ENCODE measurements at places on chromosomes 3 and 15.

- no peak for DNase-seq
Observed at GRCh38 chr3:129628169-129628522, 21.7 kb upstream of the PLXND1 start.

DNA sequence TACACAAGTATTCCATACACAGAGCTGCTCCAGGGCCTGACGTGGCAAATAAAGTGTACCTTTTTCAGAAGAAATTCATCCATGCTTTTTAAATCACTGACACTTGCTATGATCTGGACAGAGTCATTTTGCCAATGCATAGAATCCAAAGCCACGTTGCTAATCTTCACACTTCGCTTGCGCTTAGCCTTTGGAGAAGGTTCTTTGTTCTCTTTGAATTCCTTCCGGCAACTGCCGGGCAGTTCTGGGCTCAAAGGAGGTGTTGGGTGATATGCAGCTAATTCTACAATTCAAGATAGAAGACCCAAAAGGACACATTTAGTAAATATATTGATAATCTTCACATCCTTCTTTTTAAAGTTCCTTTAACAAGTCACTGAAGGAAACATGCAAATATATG is 69.9 kb downstream of the NR2E3 start:
- DNase-seq = no peak

DNA sequence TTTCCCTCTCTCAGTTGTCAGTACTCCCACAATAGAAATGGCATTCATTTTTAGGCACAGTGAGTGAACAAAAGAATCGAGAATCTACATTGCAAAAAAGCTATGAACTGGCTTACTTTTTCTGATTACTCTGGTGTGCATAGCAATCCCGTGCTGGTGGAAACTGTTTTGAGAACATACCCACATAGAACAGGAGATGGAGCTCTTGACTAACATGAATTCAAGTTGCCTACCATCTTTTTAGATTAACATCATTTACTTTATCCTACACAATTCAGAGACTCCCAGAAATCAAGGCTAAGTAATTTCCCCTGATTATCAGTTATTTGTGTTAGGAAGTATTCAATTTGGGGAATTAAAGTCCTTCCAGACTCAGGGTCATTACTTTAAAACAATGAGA is 326.6 kb downstream of the ARPP21 start:
- DNase-seq = peak; percentile 46

- DNase-seq = peak; percentile 91
Observed at GRCh38 chr15:40279437-40280141, 3.3 kb downstream of the ANKRD63 start.

- DNase-seq = no peak
Observed at GRCh38 chr3:131796558-131797198, 238.1 kb downstream of the CPNE4 start.

- DNase-seq = no peak
Observed at GRCh38 chr3:156614642-156615511, 59.5 kb upstream of the TIPARP start.

GRCh38 chr15:38335116-38335515 is 82.5 kb downstream of the SPRED1 start:
- DNase-seq = no peak

DNA sequence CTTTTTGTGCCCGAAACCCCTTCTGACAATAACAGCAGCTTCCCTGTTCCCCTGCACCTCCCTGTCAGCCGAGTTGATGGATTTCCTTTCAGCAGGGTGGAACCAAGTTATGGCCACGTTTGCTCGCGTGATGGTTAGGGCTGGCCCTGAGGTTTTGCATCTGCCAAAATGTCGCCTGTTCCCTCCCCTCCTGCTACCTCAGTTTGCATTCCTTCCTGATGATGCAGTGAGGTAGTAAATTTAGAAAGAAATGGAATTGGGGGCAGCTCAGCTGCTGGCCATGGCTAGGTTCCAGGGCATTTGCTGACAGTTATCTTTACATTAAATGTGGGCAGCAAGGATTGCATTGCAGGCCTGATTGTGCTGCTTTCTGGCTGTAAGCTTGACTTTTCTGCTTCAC is 13.2 kb downstream of the LIMD1 start:
- no peak for DNase-seq

- peak; percentile 41 for DNase-seq
Observed at GRCh38 chr3:11510356-11510755, 133.4 kb downstream of the VGLL4 start.

- DNase-seq = no peak
Observed at GRCh38 chr3:126955004-126955790, 27.7 kb upstream of the PLXNA1 start.

DNA sequence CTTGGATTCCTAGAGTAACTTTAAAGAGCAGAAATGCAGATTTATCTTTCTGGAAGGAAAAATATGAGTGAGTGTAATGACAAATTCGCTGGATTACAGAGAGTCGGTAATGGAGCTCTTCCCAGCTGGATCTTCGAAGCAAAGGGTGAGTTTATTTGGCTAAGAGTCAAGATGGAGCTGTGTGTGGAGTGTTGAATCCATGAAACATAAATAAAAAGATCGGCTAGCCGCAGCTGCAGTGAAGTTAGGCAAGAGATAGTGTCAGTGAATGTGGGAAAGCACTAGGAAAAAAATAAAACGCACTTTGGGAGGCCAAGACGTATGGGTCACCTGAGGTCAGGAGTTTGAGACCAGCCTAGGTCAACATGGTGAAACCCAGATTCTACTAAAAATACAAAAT is 10.3 kb downstream of the NAALADL2 start:
- no peak for DNase-seq

GRCh38 chr15:68877626-68878025 is 52.7 kb upstream of the SPESP1 start:
- no peak for DNase-seq

DNA sequence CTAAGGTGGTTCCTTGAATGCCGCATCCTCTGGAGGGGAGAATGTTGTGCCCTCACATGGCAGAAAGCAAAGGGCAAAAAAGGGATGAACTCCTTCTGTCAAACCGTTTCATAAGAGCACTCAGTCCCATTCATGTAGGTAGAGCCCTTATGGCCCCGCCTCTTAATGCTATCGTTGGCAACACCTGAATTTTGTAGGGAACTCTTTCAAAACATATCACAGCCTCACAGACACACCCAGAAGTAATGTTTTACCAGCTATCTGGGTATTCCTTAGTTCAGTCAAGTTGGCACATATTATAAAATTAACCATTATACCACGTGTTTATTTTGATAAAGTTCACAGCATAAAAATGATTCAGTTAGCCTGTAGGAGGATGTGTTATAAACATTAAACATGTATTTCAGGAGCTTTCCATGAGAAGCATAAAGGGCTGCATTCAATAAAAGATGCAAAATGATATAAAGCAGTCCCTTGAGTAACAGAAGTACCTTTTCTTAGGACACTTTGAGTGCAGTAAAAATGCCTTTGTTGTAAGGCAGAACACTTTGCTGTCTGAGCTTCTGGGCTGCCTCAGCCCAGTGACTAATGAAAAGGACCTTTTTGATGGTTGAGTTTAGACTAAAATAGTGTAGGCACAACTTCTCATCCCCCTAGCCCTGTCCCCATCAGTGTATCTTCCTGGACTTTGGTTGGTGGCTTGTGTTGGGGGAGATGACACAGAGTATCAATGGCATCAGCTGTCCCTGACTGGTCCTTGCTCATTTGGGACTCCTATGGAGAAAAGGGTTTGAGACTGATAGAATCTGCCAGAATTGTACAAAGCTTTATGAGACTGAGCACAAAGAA is 263.5 kb upstream of the TPRG1 start:
- DNase-seq = no peak

DNA sequence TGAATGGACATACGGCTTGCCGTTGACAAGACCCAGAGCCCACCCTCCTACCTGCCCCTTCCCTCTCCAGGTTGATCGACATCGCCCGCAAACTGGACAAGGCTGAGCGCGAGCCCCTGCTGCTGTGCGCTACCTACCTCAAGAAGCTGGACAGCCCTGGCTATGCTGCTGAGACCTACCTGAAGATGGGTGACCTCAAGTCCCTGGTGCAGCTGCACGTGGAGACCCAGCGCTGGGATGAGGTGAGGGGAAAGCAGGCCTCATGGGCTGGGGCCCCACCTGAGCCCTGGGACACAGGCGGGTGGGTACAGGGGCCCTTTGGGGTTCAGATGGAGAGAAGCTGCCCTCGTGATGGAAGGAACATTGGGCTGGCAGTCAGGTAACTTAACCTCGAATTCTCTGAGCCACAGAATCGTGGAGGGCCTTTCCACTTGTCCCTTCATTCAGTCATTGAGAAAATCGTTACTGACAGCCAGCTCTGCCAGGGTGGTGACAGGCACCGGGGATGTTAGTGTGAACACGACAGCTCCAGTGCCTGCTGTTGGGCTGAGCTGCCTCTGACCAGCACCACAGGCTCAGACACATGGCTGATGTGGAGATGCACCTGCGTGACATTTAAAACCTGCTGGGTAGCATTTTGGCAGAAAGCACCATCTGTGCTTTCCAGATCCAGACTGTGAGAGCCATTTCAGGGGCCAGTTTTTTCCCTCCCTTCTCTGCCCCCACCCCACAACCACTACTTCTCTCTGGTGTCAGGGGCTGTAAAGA is 25.6 kb upstream of the RHO start:
- no peak for DNase-seq

DNA sequence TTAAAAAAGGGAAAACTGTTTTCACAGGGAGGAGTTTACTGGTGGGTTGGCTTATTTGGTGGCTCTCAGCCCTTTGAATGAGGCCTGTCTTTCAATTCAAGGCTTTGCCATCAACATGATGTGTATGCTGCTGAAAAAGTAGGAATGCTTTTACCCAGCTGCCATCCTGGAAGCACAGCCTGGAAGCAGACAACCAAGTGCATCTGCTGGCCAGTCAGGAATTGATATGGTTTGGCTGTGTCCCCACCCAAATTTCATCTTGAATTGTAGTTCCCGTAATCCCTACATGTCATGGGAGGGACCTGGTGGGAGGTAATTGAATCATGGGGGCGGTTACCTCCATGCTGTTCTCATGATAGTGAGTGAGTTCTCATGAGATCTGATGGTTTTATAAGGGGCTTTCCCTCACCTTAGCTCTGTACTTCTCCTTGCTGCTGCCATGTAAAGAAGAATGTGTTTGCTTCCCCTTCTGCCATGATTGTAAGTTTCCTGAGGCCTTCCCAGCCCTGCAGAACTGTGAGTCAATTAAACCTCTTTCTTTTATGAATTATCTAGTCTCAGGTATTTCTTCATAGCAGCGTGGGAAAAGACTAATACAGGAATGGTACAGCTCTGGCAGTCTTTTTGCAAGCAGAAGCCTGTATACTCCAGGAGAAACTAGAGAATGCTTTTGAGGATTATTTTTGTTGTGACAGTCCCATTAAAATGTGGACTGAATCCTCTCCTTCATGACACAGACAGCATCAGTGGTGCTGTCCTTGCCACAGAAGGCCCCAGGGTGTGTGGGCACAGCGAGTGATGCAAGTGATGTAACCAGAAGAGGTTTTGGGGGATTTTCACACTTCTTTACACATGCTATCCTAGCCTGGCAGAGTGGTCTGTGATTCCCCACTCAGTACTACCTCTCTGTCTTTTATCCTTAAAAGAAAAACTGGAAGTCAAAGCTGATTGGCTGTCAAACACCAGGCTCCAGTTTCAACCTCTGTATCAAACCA is 20.0 kb downstream of the PLCL2 start:
- DNase-seq = no peak

DNA sequence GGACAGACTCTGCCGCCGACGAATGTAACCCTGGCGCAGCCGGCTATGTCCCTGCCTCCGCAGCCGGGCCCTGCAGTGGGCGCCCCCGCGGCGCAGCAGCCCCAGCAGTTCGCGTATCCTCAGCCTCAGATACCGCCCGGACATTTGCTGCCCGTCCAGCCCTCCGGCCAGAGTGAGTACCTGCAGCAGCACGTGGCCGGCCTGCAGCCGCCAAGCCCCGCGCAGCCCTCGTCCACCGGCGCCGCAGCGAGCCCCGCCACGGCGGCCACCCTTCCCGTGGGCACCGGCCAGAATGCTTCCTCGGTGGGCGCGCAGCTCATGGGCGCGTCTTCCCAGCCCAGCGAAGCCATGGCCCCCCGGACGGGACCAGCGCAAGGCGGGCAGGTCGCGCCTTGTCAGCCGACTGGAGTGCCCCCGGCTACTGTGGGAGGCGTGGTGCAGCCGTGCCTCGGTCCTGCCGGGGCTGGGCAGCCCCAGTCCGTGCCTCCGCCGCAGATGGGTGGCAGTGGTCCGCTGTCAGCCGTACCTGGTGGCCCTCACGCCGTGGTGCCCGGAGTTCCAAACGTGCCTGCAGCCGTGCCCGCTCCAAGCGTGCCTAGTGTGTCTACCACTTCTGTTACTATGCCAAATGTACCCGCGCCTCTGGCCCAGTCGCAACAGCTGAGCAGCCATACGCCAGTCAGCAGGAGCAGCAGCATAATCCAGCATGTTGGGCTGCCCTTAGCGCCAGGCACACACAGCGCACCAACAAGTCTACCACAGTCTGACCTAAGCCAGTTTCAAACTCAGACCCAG is 2.4 kb downstream of the TSC22D2 start:
- peak; percentile 39 for DNase-seq
